ENCODE measurements at places on chromosomes 2 and 18.

GRCh38 chr18:46481048-46481846 lies 175.8 kb downstream of the LOXHD1 start:
- peak; percentile 56 for DNase-seq

- DNase-seq: no peak
Measured at GRCh38 chr2:107936433-107937359, 49.6 kb upstream of the SLC5A7 start.

- no peak for DNase-seq
Measured at GRCh38 chr2:51290725-51291124, 258.8 kb upstream of the NRXN1 start.

- no peak for DNase-seq
Measured at GRCh38 chr2:228037915-228038314, 143.6 kb downstream of the SPHKAP start.

- DNase-seq: no peak
Measured at GRCh38 chr2:46748121-46748520, 167.5 kb downstream of the MCFD2 start.

GRCh38 chr2:220227266-220227920 lies 600.0 kb downstream of the SLC4A3 start:
- DNase-seq: no peak

GRCh38 chr2:117952228-117952627 lies 61.6 kb downstream of the CCDC93 start:
- no peak for DNase-seq

DNA sequence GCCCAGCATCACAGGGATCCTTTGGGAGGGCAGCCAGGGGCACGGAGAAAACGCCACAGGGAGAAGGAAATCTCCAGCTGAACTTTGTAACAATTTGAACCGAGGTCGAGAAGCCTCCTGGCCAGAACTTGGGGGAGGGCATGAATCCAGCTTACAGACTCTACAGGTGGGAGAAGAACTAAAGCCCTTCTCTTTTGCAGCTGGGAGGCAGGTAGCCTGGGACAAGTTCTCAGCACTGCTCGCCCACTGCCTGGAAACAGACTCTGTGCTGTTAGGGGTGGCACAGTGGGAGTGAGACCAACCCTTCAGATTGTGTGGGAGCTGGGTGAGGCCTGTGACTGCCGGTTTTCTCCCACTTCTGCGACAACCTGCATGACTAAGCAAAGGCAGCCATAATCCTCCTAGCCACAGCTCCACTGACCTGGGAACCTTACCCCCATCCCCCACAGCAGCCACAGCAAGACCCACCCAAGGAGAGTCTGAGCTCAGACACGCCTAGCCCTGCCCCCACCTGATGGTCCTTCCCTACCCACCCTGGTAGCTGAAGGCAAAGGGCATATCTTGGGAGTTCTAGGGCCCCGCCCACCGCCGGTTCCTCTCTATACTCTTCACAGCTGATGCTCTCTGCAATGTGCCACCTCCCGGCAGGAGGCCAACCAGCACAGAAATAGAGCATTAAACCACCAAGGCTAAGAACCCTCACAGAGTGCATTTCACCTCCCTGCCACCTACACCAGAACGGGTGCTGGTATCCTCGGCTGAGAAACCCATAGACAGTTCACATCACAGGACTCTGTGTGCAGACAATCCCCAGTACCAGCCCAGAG lies 136.0 kb upstream of the SIX2 start:
- DNase-seq: no peak
